ENCODE measurements at places on chromosomes 4 and X.

GRCh38 chrX:20056704-20057103, 60.0 kb downstream of the MAP7D2 start:
- DNase-seq: no peak

- DNase-seq: no peak
Observed at GRCh38 chr4:13089659-13089998, 394.5 kb downstream of the RAB28 start.

- DNase-seq: no peak
Observed at GRCh38 chr4:109733728-109734127, 3.9 kb upstream of the PLA2G12A start.

DNA sequence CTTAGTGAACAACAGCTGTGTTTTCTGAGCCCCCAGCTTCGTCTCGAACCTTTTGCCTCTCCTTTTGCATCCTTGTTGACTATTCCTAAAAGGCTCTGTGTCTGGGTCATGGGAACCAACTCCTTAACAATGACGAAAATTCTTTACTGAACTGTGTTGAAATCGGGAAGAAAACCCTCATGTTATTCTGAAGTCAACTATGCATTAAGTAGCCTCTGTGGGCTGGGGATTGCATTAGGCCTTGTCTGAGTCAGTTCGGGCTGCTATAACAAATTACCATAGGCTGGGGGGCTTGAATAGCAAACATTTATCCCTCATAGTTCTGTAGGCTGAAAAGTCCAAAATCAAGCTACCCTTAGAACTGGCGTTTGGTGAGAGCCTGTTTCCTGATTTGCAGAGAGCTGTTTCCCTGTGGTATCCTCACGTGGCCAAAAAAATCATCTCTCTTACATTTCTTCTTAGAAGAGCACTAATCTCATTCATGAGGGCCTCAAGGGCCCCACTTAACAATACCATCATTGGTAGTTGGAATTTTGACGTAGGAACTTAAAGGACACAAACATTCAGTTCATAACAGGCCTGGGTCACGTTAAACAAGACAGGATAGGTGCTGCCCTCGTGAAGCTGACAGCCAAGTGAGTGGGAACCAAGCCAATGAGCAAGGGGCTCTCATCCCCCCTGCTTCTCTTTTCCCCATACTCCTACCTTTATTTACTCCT, 75.9 kb downstream of the CLNK start:
- DNase-seq: no peak

GRCh38 chr4:151766691-151767090, 5.9 kb upstream of the GATB start:
- DNase-seq: no peak

DNA sequence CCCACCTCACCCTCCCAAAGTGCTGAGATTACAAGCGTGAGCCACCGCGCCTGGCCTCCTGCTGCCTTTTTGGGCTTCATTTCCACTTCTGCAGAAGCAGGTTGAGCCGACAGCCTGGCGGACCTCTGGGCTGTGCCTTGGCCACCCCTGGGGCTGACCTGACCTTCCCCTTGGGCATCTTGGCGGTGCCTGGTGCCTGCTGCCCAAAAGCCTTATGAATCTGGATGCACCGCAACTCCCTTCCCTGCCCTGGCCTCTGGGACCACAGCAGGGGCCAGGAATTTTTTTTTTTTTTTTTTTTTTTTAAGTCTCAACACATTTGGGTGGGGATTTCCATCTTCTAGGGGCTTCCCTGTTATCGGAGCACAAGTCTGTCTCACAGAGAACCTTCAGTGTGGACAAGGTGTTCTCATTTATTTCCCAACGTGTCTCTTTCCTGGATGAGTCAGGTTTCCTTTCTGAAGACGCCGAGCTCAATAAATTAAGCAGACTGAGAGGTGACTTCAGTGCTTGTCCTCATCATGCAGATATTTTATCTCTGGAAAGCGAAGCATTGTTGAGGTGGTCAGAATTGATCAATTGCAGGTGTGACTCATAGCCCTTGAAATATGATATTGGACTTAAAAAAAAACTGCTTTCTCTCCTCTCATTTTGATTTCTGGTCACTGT, 79.7 kb downstream of the SHROOM2 start:
- DNase-seq: no peak

GRCh38 chr4:107131295-107131694, 95.2 kb upstream of the DKK2 start:
- peak; percentile 16 for DNase-seq
